CD4-positive, alpha-beta T cell treated with Interleukin-6 for 4 hours (primary cell): ENCODE measurements at places on chromosomes 4 and X.

- no peak for DNase-seq
These were observed 398.0 kb downstream of the SMARCA1 start for GRCh38 chrX:129125122-129125914.

- DNase-seq: no peak
These were observed 45.6 kb downstream of the BBS12 start for GRCh38 chr4:122777846-122778673.

DNA sequence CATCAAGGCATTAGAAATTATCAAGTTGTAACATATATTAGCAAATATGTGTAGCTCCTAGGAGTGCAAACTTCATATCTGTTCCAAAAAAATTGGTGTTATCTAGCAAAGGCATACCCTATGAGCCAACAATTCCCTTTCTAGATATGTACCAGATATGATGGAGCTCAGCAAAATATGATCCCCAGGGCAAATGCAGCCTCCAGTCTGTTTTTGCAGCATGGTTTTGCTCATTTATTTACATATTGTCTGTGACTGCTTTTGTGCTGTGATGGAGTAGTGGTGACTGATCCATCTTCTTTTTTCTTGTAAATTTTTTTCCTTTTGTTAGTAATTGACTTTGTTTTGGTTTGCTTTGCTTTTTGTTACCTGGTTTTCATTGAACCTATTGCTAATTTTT lies 41.0 kb downstream of the CEP135 start:
- no peak for DNase-seq

DNA sequence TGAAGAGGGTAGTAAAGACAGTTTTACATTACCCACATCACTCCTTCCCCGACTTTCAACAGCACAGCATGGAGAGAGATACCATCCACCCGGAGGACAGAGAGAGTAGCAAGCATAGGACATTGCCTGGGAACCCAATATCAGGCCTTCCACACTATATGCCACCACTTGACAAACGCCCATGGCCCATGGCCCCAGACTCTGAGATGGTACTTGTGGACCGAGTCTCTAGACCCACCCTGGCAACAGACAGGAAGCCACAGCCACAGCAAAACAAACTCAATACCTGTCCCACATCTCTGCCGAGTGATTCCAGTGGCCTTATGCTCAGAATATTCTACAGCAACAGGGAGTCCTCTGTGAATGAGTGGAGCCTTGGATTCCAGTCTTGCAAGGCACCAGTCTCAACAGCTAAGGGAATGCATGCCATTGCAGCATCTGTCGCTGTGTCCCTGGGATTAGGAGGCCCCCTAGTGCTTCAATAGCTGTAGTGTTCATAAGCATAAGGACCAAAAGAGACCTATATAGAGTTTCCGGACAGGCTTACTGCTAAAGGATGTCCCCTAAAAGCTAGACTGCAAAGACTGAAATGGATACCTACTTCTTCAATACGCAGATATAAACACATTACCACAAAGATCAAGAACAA lies 14.7 kb upstream of the CT55 start:
- peak; percentile 16 for DNase-seq

DNA sequence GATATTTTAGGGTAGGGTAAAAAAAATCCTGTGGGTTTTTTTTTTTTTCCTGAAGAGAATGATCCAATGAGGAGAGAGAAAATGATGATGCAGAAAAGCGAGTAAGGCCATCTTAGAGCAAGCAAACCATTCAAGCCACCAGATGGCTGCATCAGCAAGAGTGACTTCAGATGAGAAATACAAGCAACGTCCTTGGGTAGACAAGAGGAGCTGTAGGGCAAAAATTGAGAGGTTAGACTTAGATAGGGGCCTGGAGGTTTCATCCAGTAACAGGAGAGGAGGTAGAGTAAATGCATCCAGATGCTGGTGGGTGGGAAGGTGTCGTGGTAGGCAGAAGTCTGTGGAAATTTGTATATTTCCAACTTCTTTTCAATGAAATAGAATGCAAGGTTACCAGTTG lies 14.6 kb downstream of the FTHL17 start:
- DNase-seq: no peak

- DNase-seq: no peak
These were observed 303.5 kb downstream of the SPRY1 start for GRCh38 chr4:123699880-123700771.

- DNase-seq: no peak
These were observed 180.7 kb upstream of the GK2 start for GRCh38 chr4:79588679-79589078.

GRCh38 chr4:175929441-175929840 lies 117.4 kb upstream of the GPM6A start:
- no peak for DNase-seq

- DNase-seq: no peak
These were observed 559.6 kb upstream of the AMOT start for GRCh38 chrX:113400193-113400704.

DNA sequence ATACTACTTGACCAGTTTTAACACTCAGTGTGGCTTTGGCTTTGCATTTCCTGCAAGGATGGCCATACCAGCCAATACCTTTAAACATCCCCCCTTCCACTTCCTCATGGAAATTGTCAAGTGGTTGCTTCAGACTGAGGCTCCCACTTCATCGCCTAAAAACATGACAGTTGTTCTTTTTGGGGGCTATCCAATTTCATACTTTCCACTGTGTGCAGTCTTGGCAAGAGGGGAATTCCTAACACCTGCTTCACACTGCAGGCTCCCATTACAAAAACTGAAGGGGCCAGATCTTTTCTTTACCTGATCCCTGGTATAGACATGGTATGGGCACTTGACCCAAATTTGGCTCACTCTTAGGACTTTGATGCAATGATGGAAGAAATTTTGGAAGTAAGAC lies 28.5 kb upstream of the TSR2 start:
- DNase-seq: no peak

GRCh38 chrX:16552546-16552945 lies 97.4 kb upstream of the S100G start:
- no peak for DNase-seq

GRCh38 chr4:189396435-189396834 lies 544.2 kb upstream of the FRG1 start:
- no peak for DNase-seq

GRCh38 chrX:149491812-149492211 lies 13.3 kb downstream of the IDS start:
- DNase-seq: no peak

DNA sequence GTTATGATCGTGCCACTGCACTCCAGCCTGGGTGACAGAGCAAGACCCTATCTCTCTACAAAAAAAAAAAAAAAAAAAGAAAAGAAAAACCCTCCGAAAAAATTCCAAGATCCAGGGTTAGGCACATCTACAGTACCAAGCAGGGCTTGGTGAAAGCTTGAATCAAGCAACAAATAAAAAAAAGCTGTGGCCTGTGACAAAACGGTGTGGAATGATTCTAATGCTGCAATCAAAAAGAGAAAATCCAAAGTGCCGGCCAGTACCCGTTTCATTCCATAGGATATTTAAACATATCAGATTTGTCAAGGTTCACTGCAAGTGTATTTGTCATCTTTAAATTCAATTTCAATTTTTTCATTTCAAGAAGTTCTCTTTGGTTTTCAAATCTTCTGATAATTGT lies 20.5 kb downstream of the RWDD4 start:
- no peak for DNase-seq

GRCh38 chr4:157075401-157075800 lies 549 bp upstream of the GLRB start:
- DNase-seq: no peak

GRCh38 chr4:173420801-173421200 lies 21.9 kb upstream of the SCRG1 start:
- DNase-seq: no peak

GRCh38 chr4:127957105-127957504 lies 7.9 kb downstream of the MFSD8 start:
- no peak for DNase-seq

DNA sequence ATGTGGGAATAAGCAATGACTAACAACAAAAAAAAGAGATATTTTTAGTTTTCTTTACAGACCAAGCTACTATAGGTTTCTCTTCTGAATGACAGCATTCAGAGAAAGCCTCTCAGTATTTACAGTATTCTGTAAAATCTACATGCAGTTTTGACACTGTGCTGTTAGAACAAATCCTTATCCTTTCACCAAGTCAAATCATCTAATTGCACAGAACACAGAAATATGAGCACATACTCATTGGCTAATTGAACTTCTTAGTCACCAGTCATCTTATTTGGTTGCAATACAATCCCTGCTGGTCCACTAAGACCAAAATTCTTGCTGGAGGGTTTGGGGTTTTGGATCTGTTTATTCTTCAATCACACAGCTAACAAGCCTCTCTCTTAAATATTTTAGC lies 5.7 kb downstream of the ACOT9 start:
- no peak for DNase-seq

DNA sequence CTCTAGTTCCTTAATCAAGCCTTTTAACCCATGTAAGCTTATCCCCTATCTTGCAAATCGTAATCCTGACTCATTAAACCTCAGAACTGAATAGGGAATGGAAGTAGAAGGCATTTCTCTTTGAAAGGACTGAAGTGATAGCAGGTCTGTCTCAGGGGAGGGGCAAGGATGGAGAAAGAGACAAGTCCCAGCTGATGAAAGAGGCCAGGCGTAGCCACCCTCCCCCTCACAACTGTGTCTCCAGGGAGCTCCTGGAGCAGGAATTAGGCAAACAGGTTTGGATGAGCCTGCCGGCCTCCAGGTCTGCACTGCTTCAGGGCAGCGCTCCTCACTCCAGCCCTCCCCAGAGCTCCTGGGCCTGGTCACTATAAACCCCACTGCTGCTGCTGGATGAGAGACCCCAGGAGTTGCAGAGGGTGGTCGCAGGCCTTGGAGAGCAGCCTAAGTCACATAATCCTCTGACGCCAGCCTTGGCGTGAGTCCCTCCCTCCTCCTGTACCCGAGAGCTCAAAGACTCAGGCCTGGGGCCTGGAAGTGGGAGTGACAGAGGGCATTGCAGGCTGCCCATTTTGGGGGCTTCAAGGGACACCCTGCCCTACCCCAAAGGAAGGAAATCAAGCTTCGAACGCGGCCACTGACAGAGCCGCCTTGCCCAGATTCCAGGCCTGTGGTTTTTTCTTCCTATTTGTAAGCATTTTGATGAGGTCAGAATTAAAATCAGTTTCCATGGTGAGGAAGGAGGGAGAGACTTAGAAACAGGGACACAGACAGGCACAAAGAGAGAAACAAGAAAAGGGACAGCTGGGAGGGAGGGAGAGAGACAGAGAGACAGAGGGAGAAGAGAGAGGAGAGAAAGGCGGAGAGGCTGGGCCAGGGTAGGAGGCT lies 21.2 kb upstream of the MSX1 start:
- DNase-seq: no peak

DNA sequence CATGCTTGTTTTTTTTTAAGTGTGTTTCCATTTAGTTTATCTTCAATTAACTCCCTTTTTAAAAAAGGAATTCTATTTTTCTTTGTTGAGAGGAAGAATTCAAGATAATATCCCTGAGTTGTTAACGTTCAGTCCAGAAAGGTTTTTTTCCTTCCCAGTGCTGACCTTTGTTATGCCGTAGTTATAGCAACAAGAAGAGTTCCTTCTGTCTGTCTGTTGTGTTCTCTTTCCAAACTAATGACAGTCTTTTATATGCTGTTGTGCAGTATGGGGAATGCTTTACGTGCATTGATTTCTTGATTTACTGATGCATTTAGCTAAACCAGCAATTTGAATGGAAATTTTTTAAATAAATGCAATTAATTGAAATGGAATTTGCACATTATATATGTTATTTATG lies 6.6 kb upstream of the CXXC4 start:
- DNase-seq: no peak

DNA sequence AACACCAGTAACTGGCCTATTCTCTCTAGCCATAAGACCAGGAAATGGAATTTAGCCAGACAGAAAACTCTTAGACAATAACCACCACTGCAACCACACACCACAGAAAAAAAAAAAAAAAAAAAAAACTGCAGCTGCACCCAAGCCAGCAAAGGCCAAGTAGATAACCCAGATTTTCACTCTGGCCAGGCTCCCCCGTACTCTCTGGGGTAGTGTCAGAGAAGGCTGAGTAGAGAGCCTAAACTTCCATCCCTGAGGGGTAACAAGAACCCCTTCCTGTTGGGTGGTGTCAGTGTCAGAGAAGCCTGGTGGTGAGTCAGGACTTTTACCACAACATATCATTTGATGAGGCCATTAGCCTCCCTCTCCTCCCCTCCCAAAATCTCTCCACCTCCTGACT lies 5.6 kb upstream of the DLG3 start:
- DNase-seq: no peak

DNA sequence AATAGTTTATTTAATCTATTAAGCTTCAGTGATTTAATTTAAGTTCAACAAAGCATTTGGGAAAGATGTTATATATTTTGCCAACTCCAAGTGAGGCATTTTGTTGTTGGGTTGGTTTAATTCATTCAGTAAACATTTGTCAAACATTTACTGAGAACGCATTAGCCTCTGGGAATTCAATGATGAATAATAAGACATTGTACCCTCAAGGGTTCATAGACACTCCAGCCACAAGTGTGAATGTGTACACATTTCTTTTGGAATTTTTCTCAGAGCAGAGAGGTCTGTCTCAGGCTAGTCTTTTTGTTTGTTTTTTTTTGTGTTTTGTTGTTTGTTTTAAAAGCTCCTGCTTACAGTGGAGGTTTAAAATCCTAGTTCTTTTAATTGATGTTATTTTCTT lies 203.9 kb downstream of the SOWAHB start:
- DNase-seq: no peak

- no peak for DNase-seq
These were observed 830.8 kb upstream of the POU3F4 start for GRCh38 chrX:82677286-82677685.

DNA sequence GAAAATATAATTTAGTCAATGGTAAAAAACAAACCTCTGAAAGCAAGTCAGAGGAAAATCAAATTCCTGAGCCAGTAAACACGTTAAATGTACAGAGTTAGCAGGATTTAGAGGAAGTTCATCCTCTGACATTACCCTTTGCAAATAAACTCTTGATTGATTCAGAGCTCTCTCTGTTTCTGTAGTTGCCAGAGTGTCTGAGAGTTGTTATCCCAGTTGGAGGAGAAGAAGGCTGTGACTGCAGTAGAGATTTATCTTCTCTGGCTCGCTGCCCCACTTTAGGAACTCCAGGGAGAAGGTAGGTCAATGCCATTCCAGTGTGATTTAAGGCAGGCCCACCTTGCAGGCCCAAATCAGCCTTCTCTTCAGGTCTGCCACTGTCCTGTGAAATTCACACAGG lies 6.2 kb upstream of the AMOT start:
- no peak for DNase-seq

- no peak for DNase-seq
These were observed 53.5 kb upstream of the HPRT1 start for GRCh38 chrX:134406356-134407064.

DNA sequence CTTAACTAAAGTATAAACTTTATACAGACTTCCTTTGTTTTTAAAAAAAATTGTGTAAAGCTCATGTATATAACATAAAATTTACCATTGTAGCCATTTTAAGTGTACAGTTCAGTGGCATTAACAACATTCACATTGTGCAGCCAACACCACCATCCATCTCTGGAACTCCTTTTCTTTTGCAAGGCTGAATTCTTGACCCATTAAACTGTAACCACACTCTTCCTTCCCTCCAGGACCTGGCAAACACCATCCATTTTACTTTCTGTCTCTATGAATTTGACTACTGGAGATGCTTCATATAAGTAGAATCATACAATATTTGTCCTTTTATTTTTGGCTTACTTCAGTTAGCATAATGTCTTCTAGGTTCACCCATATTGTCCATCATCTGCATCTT lies 104.7 kb downstream of the RASL11B start:
- no peak for DNase-seq

GRCh38 chrX:41923978-41924683 lies 777 bp upstream of the CASK start:
- DNase-seq: peak; percentile 57

- no peak for DNase-seq
These were observed 73.1 kb downstream of the PHEX start for GRCh38 chrX:22105231-22105630.
